ENCODE measurements at places on chromosomes 3 and 15. TPM values are rescaled to one million over a fixed set of nuclear protein-coding genes. Genes with fewer than 3 reads are reported as not detected.

Gene TIGIT
- total RNA-seq: not detected

Gene WDR93
- not detected for total RNA-seq

Gene IQGAP1
- 98.5 TPM for total RNA-seq

Gene DNAH12
- 0.06 TPM for total RNA-seq

Gene HDC
- not detected for total RNA-seq

Gene MINAR1
- 1.3 TPM for total RNA-seq

Gene EBLN2
- total RNA-seq: 2.2 TPM

Gene C3orf22
- total RNA-seq: not detected

Gene BTBD1
- 91.9 TPM for total RNA-seq

Gene FSIP1
- 0.97 TPM for total RNA-seq

Gene NLGN1
- 6.0 TPM for total RNA-seq

Gene ITIH4
- total RNA-seq: 0.09 TPM

Gene KIF15
- total RNA-seq: 38.3 TPM
